GM18507 (cell line): ENCODE measurements at places on chromosomes 6 and 20.

GRCh38 chr6:137358273-137358672 lies 135.9 kb downstream of the OLIG3 start:
- DNase-seq: no peak

DNA sequence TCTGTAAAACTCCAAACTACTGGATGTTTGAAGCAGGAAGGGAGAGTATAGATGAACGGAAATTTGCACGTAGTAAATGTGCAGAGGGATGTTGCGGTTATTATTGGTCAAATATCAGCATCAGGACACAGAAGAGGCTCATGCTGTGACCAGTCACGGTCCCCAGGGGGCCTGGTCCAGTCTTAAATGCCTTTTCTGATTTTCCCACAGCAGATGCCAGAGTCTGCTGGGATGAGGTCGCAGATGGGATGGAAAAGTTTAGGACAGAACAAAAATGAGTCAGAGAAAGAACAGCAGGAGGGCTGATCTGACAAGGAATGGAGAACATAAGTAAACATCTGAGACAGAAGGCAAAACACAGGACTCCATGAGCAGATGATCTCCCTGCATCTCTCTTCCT lies 11.7 kb upstream of the SIRPG start:
- no peak for DNase-seq

- no peak for DNase-seq
Observed at GRCh38 chr20:1905693-1906092, 10.5 kb downstream of the SIRPA start.

DNA sequence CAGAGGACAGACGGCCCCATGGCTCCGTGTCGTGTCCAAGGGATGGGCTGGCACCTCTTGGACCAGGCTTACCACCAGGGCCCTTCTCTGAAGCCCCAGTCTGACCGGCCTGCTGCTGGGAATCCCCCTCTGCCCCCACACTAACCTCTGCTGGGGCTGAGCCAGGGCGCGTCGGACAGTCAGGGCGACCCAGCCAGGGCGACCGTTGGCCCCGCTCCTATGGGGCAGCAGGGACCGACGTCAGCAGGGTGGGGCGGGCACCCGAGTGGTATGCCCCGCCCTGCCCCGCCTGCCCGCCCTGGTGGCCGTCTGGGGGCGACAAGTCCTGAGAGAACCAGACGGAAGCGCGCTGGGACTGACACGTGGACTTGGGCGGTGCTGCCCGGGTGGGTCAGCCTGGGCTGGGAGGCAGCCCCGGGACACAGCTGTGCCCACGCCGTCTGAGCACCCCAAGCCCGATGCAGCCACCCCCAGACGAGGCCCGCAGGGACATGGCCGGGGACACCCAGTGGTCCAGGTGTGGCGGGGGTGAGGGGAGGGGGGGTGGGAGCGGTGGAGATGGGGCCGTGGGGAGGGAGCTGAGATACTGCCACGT lies at the start of gene SLC17A9:
TSS of gene SLC17A9 (plus strand) at position 337 of the 595 bp plus-strand sequence. CDS start at position 459, 122 bp downstream.
- peak; percentile 76 for DNase-seq
